Fibroblast of upper back skin (primary cell): ENCODE measurements at places on chromosomes 1 and 21.
A peak's percentile ranks its signal among the peaks of the same experiment; 100 is the strongest.

GRCh38 chr21:36080386-36080785 is 10.6 kb downstream of the CBR1 start:
- DNase-seq, result no peak

- no peak for DNase-seq
Measured at GRCh38 chr21:16873176-16873575, 639.7 kb upstream of the CXADR start.

DNA sequence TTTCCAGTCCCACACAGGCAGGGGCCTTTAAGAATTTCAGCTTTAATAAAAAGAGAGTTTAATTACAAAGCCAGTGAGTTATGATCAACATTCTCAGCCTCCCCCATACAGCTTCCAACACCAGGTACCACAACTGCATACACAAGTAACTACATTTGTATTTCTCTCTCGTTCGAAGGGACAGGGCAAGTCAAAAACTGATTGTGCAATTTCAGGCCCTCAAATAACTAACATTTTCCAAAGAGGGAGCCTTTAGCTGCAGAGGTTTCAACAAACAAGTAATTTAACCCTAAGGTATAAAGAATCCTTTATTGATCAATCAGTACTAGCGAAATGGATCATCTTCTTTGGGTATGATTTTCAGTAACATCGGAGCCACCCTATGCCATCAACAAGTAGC is 142.4 kb downstream of the ZNF281 start:
- DNase-seq, result no peak

DNA sequence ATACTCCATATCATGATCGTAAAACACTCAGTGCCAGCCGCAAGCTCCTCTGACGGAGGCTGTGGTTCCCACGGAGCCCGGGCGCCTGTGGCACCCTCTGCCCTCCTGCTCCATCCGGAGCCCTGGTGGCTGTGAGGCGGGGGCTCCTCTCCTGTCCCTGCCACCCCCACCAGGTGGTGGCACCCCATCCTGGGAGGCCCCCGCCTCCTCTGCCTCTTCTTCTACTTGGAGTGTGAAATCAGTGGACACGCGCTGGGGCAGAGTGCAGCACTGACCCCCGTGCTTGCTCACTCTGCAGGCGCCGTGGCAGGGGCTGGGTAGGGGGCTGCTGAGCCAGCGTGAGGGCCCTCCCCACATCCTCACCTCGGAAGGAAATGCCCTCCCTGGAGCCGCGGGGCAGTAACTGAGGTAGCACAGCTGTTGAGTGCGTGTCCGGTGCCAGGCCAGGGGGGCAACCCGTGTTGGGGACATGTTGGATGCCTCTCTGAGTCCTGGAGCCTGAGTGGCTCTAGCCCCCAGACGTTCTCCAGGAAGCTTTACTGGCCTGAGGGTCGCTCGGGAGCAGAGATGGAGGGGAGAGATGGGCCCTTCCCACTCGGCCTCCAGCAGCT is 58.7 kb upstream of the ABCG1 start:
- DNase-seq, result no peak

DNA sequence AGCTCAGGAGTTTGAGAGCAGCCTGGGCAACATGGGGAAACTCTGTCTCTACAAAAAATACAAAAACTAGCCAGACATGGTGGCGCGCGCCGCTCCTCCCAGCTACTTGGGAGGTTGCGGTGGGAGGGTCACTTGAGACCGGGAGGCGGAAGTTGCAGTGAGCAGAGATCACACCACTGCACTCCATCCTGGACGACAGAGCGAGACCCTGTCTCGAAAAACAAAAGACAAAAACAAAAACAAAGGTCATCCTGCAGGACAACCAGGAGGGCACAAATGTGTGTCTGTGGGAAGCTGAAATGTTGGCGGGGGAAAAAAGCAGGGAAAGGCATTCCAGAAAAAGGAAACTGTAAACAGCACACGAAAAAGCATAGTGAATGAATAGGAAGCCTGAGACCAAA is 104.1 kb upstream of the HNRNPU start:
- no peak for DNase-seq

GRCh38 chr1:163528710-163529348 is 207.1 kb downstream of the NUF2 start:
- DNase-seq, result peak; percentile 32
